Thymus (tissue), 14 donors: ENCODE measurements at places on chromosomes 12 and 14. TPM values are rescaled to one million over a fixed set of nuclear protein-coding genes. Genes with fewer than 3 reads are reported as not detected.
A peak's percentile ranks its signal among the peaks of the same experiment; 100 is the strongest.

DNA sequence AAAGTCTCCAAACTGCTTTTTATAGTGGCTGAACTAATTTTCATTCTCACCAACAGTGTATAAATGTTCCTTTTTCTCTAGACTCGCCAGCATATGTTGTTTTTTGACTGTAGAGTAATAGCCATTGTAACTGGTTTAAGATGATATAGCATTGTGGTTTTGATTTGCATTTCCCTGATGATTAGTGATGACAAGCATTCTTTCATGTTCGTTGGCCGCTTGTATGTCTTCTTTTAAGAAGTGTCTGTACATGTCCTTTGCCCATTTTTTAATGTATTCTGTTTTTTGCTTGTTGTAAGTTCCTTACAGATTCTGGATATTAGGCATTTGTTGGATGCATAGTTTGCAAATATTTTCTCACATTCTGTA lies 404.9 kb downstream of the FLRT2 start:
- no peaks in the 10 kb centered on the region for H3K36me3 ChIP-seq
- peak overlapping the region; percentile 70 for H3K4me3 ChIP-seq
- no peaks in the 10 kb centered on the region for H3K27me3 ChIP-seq

DNA sequence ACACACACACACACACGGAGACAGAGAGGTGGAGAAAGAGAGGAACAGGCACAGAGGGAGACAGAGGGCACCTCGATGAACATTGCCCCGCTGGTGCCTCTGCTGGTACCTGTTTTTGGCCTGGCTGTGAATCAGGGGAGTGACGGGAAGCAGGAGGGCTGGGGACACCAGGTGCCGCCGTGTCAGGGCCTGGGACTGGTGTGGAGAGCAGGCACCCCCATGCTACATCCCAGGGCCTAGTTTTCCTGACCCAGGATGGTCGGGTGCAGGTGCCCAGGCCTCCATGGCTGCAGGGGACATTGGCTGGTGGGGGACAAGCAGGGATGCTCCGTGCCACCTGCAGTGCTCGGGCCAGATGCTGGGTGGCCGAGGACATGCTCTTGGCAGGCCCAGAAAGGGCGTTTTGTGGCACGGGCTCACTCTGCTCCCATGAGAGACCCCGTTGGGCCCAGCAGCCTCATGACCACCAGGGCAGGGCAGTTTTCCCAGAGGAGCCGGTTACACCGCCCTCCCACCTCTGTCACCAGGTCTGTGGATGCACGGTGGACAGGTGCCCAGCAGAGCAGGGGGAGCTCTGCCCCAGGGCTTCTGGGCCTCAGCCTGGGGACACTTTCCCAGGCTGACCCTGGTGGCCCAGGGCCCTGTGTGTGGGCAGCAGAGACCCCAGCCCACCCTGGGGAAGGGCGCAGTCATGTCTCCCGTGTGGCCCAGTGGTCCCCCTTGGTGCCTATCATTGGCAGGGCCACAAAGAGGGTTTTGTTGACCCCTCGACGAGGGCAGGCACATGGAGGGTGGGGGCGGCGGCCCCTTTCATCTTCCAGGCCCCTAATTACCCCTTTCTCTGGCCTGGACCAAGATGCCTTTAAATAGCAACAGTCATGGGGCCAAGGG lies 207.5 kb upstream of the RTL1 start:
- H3K4me3 ChIP-seq = no peak overlapping the region
- no peaks in the 10 kb centered on the region for H3K4me1 ChIP-seq
- no peak for DNase-seq
- H3K27me3 ChIP-seq = no peaks in the 10 kb centered on the region
- H3K36me3 ChIP-seq = no peaks in the 10 kb centered on the region

DNA sequence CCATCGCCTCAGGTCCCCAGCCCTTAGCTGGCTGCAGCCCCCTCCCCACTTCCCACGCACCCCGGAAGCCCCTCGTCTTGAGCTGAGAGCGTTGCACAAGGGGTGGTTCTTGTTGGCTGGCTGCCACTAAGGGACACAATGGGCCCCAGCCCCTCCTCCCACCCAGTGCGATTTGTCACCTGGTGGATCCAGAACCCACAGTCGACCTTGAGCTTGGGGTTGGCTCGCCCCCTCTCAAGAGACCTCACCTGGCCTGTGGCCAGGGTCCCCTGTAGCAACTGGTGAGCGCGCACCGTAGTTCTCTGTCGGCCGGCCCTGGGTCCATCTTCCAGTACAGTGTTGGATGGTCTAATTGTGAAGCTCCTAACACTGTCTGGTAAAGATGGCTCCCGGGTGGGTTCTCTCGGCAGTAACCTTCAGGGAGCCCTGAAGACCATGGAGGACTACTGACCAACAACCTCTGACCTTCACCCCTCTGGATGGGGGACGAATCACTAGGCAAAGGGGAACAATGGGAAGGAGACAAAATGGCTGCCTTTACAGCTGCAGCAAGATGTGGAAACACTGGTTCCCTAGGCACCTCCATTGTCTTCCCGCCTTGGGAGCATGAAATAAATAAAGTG lies 6.6 kb downstream of the PHB2 start:
- peaks cover 72% of the 10 kb centered on the region for H3K4me1 ChIP-seq
- H3K36me3 ChIP-seq = peaks cover 81% of the 10 kb centered on the region
- peak overlapping the region; percentile 15 for H3K27ac ChIP-seq
- DNase-seq = no peak

Gene GRIN2B
- 0.02 TPM for polyA plus RNA-seq

DNA sequence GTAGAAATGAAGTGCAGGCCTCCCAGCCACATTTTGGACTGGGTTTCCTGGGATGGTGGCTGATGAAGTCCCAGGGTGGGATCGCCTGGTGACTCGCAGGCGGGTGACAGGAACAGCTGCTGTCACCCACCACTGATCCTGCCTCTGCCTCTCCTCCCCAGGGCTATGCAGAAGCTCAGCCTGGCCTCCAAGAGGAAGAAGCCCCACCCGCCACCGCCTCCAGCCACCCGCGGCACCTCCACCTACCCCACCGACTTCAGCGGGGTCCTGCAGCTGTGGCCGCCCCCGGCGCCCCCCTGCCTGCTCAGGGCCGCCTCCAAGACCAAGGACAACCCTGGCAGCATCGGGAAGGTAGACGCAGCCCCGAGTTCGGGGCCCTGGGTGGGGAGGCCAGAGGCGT lies 28.3 kb downstream of the KIF26A start:
- no peak for DNase-seq
- no peaks in the 10 kb centered on the region for H3K27me3 ChIP-seq
- no peaks in the 10 kb centered on the region for H3K36me3 ChIP-seq
- H3K4me3 ChIP-seq = no peak overlapping the region
- H3K27ac ChIP-seq = no peak overlapping the region

- H3K27me3 ChIP-seq = no peaks in the 10 kb centered on the region
- DNase-seq = no peak
- no peak overlapping the region for H3K4me3 ChIP-seq
- no peaks in the 10 kb centered on the region for H3K36me3 ChIP-seq
- H3K4me1 ChIP-seq = peaks cover 6% of the 10 kb centered on the region
Observed at GRCh38 chr12:13148485-13148847, 45.0 kb upstream of the GSG1 start.

Gene MFAP5
- polyA plus RNA-seq = 6.7 TPM

- no peak overlapping the region for H3K4me3 ChIP-seq
- H3K36me3 ChIP-seq = no peaks in the 10 kb centered on the region
- H3K4me1 ChIP-seq = peaks cover 17% of the 10 kb centered on the region
- H3K27me3 ChIP-seq = no peaks in the 10 kb centered on the region
- H3K27ac ChIP-seq = no peak overlapping the region
Observed at GRCh38 chr12:9708853-9709252, 24.0 kb downstream of the CLECL1 start.

- no peaks in the 10 kb centered on the region for H3K36me3 ChIP-seq
- H3K4me1 ChIP-seq = no peaks in the 10 kb centered on the region
- no peak overlapping the region for H3K27ac ChIP-seq
- H3K4me3 ChIP-seq = no peak overlapping the region
Observed at GRCh38 chr12:92973614-92974013, 44.5 kb upstream of the EEA1 start.

DNA sequence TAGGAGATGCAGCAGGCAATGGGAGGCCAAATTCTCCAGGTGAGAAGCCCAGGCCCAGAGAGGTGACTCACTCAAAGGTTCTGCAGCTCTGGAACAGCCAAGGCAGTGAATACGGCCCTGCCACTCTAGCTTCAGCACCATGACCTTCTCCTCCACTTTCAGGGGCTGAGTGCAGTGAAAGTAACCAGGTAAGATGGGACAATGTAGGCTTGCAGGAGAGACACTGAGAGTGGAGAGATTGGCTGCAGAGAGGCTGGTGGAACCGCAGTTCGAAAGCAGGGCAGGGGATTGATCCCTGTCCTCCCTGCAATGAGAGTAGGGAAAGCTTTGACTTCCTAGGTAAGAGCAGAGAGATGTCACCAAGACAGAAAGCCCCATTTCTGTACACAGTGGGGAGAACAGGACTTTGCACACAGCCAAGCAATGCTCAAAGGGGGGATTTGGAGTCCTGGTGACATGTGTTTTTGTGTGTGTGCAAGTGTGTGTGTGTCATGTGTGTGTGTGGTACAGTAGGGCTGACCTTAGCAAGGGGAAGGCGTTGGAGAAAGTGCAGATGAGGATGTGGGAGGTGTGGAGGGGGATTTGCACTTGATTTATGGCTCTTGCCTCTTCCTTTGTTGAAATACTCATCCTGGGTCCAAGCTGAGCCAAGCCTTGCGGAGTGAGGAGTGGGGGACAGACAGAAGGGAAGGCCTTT lies 12.7 kb downstream of the DHRS2 start:
- H3K36me3 ChIP-seq = no peaks in the 10 kb centered on the region
- no peaks in the 10 kb centered on the region for H3K4me1 ChIP-seq
- no peaks in the 10 kb centered on the region for H3K27me3 ChIP-seq
- DNase-seq = no peak
- H3K27ac ChIP-seq = no peak overlapping the region

- no peaks in the 10 kb centered on the region for H3K36me3 ChIP-seq
- H3K4me3 ChIP-seq = no peak overlapping the region
- H3K4me1 ChIP-seq = no peaks in the 10 kb centered on the region
- no peak overlapping the region for H3K27ac ChIP-seq
- no peaks in the 10 kb centered on the region for H3K27me3 ChIP-seq
- no peak for DNase-seq
Observed at GRCh38 chr12:126480451-126480850, 1415.2 kb downstream of the AACS start.

- H3K27ac ChIP-seq = no peak overlapping the region
- H3K4me3 ChIP-seq = no peak overlapping the region
Observed at GRCh38 chr12:24931666-24932405, 17.1 kb downstream of the BCAT1 start.

GRCh38 chr14:92021523-92021922 lies 18.3 kb downstream of the TRIP11 start:
- H3K4me1 ChIP-seq = no peaks in the 10 kb centered on the region
- H3K4me3 ChIP-seq = no peak overlapping the region
- no peaks in the 10 kb centered on the region for H3K27me3 ChIP-seq
- H3K27ac ChIP-seq = no peak overlapping the region

- DNase-seq = no peak
- H3K36me3 ChIP-seq = no peaks in the 10 kb centered on the region
- H3K27me3 ChIP-seq = no peaks in the 10 kb centered on the region
- no peaks in the 10 kb centered on the region for H3K4me1 ChIP-seq
Observed at GRCh38 chr12:57579677-57580465, 11.1 kb upstream of the PIP4K2C start.

GRCh38 chr12:95790917-95791849 lies 619 bp upstream of the NTN4 start:
- H3K4me3 ChIP-seq = peak overlapping the region; percentile 44
- no peaks in the 10 kb centered on the region for H3K36me3 ChIP-seq
- H3K27ac ChIP-seq = no peak overlapping the region
- peaks cover 38% of the 10 kb centered on the region for H3K27me3 ChIP-seq

Gene B4GALNT3
- polyA plus RNA-seq = 6.3 TPM

GRCh38 chr12:105470601-105471000 lies 140.1 kb downstream of the C12orf75 start:
- H3K27ac ChIP-seq = no peak overlapping the region
- H3K36me3 ChIP-seq = no peaks in the 10 kb centered on the region
- no peaks in the 10 kb centered on the region for H3K4me1 ChIP-seq

- H3K36me3 ChIP-seq = no peaks in the 10 kb centered on the region
Observed at GRCh38 chr12:54555670-54556257, 6.4 kb downstream of the PDE1B start.

DNA sequence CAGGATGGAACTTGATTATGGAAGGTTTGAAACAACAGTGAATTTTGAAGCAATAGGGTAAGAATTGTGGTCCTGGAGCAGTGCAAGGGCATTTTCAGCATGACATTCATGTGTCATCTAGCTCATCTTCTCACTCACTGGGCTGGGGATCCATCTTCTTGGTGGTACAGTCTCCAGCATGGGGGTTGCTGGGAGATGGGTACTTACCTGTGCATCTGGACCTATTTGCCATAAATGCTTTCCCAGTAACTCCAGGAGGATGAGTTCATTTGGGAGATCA lies 7.2 kb downstream of the HSP90AA1 start:
- no peak overlapping the region for H3K4me3 ChIP-seq
- no peak for DNase-seq
- peaks cover 4% of the 10 kb centered on the region for H3K4me1 ChIP-seq
- peaks cover 65% of the 10 kb centered on the region for H3K36me3 ChIP-seq
- H3K27me3 ChIP-seq = no peaks in the 10 kb centered on the region

DNA sequence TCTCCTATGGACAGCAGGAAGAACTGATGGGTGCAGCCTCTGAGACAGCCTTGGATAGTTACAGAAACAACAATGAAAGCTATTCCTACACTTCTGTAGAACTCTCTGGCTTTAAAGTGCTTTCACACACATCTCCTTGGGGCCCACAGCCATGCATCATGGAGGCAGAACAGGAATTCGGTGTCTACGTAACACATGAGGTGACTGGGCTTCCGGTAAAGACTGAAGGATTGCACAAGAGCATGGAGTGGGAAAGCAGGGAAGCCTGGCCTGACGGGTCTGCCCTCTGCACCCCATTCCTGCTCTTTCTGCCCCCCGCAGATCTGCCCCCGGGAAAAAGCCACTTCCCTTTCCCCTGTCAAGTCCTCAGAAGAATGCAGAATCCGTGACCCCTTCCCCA lies 82.6 kb downstream of the VWF start:
- DNase-seq = no peak
- H3K36me3 ChIP-seq = no peaks in the 10 kb centered on the region
- H3K27me3 ChIP-seq = no peaks in the 10 kb centered on the region
- H3K27ac ChIP-seq = no peak overlapping the region
- no peaks in the 10 kb centered on the region for H3K4me1 ChIP-seq
- H3K4me3 ChIP-seq = no peak overlapping the region

- H3K27ac ChIP-seq = no peak overlapping the region
- H3K27me3 ChIP-seq = peaks cover 40% of the 10 kb centered on the region
- H3K4me1 ChIP-seq = peaks cover 44% of the 10 kb centered on the region
Observed at GRCh38 chr14:103126873-103127304, 3.6 kb downstream of the TNFAIP2 start.

Gene KRT79
- 25.8 TPM for polyA plus RNA-seq

Gene ARHGEF25
- polyA plus RNA-seq = 8.5 TPM

Gene PARPBP
- polyA plus RNA-seq = 6.6 TPM

- H3K27ac ChIP-seq = peak overlapping the region; percentile 38
- DNase-seq = no peak
- no peaks in the 10 kb centered on the region for H3K36me3 ChIP-seq
- no peaks in the 10 kb centered on the region for H3K27me3 ChIP-seq
- H3K4me1 ChIP-seq = peaks cover 20% of the 10 kb centered on the region
- no peak overlapping the region for H3K4me3 ChIP-seq
Observed at GRCh38 chr12:46454981-46455380, 82.4 kb upstream of the SLC38A2 start.

Gene NXPH4
- polyA plus RNA-seq = 0.16 TPM

- H3K27ac ChIP-seq = peak overlapping the region; percentile 61
- peaks cover 32% of the 10 kb centered on the region for H3K4me1 ChIP-seq
- no peak for DNase-seq
- H3K36me3 ChIP-seq = no peaks in the 10 kb centered on the region
- no peak overlapping the region for H3K4me3 ChIP-seq
Observed at GRCh38 chr14:89613260-89614008, 196.4 kb upstream of the FOXN3 start.

GRCh38 chr12:84696908-84697540 lies 215.6 kb downstream of the SLC6A15 start:
- no peaks in the 10 kb centered on the region for H3K4me1 ChIP-seq
- no peaks in the 10 kb centered on the region for H3K27me3 ChIP-seq
- H3K4me3 ChIP-seq = no peak overlapping the region
- H3K27ac ChIP-seq = no peak overlapping the region
